Occipital lobe (tissue), 3 donors: ENCODE measurements at places on chromosomes 12 and 14.

GRCh38 chr14:100761481-100761880 lies 34.8 kb downstream of the DLK1 start:
- no peak for DNase-seq

GRCh38 chr14:81275305-81276072 lies 54.7 kb upstream of the GTF2A1 start:
- no peak for DNase-seq

GRCh38 chr14:90499908-90500664 lies 103.3 kb downstream of the CALM1 start:
- no peak for DNase-seq

GRCh38 chr12:49801141-49802063 lies 26.8 kb downstream of the NCKAP5L start:
- no peak for DNase-seq

GRCh38 chr14:86450085-86450484 lies 920.1 kb downstream of the FLRT2 start:
- DNase-seq, result no peak

DNA sequence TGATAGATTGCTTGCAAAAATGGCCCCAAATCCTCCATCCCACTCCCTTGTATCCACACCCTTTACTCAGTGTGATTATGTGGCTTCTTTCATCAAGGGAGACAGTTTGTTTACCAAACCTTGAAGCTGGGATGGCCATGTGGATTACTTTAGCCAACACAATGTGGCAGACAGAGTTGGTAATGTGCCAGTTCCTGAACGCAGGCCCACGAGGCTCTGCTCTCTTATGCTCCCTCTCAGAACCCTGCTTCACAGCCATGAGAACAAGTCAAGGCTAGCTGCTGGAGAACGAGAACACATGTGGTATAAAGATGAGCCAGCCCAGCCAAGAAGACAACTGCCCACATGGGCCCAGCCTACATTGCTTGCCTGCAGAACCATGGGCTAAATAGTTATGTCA lies 162.3 kb downstream of the NDUFA12 start:
- no peak for DNase-seq

GRCh38 chr14:68343534-68344118 lies 449.2 kb downstream of the ZFP36L1 start:
- DNase-seq, result no peak
